ENCODE measurements at places on chromosomes 13 and 19.

DNA sequence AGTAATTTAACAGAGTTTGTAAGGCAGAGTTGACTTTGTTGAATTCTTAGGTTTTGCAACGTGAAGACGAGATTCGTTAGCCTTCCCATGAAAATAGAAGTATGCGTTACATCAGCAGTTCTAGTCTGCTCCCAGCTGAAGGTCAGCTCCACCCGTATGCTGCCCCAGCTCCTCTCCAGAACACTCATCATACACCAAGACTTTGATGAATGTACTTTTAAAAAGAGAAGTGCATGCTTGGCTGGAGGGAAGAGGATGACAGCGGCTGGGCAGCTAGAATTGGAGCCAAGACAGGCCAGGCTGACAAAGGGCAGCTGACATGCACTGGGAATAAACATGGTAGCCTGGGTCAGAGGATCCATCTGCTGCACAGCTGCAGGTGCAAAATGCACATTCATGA is 166.3 kb upstream of the ARGLU1 start:
- no peak for DNase-seq

- no peak for DNase-seq
These were observed 15.5 kb downstream of the DPP9 start for GRCh38 chr19:4707956-4708650.

DNA sequence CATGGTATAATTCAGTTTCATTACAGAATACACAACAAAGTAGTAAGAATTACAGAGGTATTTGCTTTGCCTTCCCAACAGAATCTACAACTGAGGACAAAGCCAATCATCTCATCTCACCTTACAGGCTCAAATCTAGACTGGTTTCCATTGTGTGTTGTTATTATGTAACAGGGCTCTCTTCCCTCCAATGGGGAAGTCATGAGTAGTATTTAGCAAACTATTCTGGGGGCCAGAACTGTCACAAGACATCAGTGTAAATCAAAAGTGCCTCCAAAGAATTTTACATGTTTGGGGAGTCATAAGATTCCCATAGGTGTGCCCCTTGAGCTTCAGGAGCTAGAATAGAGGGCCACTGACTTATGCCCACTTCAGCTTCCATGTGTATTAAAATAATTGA is 187.0 kb upstream of the EDNRB start:
- DNase-seq = no peak

- no peak for DNase-seq
These were observed 13.5 kb upstream of the VWA8 start for GRCh38 chr13:41974262-41974900.

- DNase-seq = no peak
These were observed 97.4 kb downstream of the ZDHHC20 start for GRCh38 chr13:21361706-21362105.

- DNase-seq = no peak
These were observed 5.0 kb upstream of the APOE start for GRCh38 chr19:44900328-44901244.

DNA sequence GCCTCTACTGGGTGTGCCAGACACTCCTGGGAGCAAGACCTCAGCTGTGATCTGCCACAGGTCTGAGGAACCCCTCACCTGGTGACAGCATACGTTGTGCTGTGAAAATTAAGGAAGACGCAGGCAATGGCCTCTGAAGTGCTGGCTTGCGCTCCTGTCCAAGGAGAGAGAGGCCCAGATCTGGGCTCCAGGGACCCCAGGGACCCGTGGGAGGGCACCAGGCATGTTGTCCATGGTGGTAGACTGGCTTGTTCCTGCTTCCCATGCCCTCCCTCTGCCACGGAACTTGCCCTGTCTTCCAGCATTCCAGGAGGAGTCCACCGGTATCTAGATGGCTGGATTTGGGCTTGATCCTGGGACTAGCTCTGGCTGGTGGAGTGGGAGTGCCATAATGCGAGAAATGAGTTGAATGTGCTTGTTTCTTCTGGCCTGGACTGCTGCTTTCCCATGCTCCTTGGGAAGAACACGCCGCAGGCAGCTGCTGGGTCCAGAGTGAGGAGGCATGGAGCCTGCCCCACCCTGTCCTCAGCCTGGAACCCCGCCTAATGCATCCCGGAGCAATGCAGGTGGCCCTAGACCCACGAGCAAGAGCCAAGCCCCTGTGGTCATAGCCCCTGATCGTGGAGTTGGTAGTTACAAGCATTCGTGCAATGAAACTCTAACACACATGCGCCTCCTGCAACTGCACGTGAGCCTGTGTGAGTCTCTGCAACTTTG is 190.2 kb downstream of the TEX29 start:
- no peak for DNase-seq

DNA sequence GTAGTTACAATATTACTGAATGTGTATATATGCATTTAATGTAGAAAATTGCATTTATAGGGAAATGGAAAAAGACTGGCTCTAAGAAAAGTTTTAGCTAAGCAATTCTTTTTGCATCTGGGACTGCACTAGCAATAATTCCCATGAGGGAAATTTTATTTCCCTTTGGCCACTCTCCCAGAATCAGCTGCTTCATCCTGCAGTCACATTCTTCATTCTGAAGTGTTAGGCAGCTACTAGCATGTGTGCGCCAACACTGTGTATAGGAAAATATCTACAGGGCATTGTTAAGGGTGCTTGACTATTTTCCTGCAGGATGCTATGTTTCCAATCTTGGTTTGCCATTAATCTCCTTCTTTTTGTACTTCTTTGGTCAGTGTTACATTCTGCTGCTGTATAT is 312.8 kb upstream of the PCDH20 start:
- no peak for DNase-seq

- DNase-seq = no peak
These were observed 8.8 kb upstream of the TNFSF9 start for GRCh38 chr19:6521718-6522646.

GRCh38 chr19:21912654-21913053 is 76.7 kb upstream of the ZNF43 start:
- no peak for DNase-seq

DNA sequence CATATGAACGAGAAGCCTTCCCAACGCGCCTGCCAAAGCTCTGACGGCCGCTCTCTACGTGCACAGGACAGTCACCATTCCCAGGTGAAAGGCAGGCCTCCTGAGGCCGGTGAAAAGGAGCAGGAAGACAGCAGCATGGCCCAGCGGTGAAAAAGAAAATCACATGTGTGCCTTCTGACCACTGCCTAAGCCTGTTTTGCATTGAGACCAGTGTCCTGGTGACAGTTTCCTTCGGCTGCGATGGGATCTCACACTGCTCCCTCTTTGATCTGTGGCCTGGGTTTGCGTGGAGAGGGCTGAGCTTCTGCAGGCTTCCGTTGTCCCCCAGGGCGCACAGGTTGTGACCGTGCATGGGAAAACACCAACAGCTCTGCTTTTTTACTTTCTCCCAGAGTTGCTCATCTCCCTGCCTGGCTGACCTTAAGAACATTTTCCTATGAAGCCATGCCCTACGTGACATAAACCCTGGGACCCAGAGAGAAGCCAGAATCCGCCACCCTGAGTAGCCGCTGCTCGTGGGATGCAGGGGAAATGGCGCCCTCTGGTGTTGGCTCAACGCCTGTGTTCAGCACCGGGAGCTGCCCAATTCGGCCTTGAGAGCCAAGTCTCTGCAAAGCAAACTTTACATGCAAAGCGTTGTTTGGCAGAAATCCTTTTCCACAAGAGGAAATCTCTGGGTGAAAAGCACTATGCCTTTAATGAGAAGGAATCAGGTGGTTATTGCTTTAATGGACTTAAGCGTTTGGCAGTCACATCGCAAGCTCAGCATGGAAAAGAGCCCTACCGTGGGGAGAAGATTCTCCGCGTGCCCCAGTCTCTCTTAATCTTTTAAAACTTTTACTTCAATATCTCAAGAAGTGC is 112.2 kb upstream of the GPR12 start:
- peak; percentile 38 for DNase-seq

DNA sequence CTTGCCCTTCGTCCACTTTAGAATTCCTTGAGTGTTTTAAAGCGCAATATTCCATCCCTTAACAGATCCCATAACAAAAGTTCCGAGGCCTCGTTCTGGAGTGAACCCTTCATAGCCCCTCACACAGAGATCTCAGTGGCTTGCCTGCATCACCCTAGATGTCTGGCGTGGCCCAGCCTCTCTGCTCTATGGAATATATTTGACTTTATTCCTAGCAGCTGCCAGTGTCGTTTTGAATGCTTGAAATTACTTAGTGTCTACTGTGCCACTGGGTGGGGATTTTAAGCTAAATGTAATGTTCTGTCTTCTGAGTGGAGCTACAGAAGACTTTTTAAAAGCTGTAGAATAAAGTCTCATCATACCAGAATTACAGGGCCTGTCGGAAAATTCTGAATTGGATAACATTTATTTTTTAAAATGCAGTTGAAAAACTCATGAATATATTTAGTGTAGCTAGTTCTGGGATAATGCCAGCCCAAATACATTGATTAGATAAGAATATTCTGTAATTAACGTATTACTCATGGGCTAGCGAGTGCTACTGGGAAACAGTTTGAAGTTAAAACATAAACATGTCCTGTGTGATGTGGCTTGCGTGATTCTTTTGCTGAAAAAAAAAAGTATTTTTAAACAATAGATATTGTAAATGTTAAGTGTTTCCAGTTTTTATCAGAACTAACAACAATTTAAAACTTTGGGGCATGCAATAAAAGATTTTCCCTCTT is 111.8 kb downstream of the ESD start:
- no peak for DNase-seq
